ENCODE measurements at places on chromosomes 3 and 15.
A peak's percentile ranks its signal among the peaks of the same experiment; 100 is the strongest.

DNA sequence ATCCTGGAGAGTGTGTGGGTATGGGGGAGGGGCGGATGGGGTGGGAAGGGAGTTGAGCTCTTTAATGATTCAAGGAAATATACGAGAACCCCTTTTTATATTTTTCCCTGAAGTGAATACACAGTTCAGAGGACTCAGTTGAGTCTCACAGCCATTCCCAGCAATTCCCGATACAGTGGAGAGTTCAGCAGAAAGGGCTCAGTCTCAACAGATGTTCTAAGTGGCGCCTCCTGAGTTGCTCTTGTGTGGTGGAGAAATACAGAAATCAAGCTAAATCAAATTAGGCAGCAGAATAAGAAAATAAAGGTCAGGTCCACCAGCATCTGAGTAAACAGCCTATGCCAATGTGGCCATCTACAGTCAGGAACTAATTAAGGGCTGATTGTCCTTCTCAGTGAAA lies 372.1 kb downstream of the NR2F2 start:
- no peak for DNase-seq

GRCh38 chr15:88636050-88636449 lies 2.8 kb upstream of the ISG20 start:
- no peak for DNase-seq

- DNase-seq = no peak
Measured at GRCh38 chr3:25465266-25465860, 37.3 kb downstream of the RARB start.

DNA sequence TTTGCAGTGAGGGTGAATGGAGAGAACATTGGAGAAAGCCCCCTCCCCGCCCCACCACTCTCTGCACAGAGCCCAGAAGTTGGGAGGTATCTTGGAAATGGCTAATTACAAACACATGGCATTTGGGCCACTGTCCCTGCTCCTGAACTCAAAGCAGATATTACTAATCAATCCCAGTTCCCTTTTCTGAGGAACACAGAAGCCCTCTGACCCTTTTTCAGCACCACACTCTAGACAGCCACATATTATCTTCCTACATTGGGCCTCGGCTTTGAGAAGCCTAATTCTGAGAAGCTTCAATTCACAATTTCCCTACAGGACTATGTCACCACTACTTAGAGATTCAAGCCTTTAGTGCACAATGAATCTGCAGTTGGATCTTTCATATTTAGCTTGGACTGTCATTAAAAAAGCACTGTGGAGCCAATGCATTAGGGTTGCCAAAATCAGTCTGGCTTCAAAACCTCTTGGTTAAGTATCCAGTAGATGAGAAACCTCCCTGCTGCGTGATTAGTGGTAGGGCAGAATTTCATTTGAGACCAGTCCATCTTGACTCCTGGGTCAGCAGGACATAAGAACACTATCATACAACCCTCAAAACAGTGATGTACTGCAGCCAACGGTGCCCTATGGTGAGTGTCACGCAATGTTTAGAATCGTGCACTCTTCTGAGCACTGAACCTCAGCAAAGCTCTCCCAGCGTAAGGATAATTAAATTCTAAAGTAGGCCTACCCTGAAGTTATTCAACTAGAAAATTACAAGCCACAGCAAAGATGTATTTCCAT lies 26.1 kb downstream of the MGLL start:
- no peak for DNase-seq

DNA sequence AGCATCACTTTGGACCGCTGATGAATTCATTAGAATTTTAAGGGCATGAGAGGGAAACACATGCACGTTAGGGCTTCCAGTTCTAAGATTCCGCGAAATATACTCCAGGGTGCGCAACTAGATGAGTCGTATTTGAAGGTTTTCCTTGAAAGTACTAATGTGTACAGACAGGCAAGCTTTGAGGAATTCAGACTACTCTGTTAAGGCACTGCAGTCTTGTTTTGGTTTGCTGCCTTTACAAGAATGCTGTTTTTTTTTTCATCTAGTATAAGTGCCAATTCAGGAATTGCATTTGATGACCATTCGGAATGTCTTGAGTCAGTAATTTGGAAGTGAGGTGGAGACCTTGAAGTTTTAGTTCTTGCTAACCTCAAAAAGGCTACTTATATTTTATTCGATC lies 19.1 kb downstream of the TRNT1 start:
- DNase-seq = no peak

GRCh38 chr3:177401375-177401774 lies 204.1 kb upstream of the TBL1XR1 start:
- no peak for DNase-seq

- DNase-seq = no peak
Measured at GRCh38 chr15:99257107-99257750, 5.9 kb downstream of the LRRC28 start.

DNA sequence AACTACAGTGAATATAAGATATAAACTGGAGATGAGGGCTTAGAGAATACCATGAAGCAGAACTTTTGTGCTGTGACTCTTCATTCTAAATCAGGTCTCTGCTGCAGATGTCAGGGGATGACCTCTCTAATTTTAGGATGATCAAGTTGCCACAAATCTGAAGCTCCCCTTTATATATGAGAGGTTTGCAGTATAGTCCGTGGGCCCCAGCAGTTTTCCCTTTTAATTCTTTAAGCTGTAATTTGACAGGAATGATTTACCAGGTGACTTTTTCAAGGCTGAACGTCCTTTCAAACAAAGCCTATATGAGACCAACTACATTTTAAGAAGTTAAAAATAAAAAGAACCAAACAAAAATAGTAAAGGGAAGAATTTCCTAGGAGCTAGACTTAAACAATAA lies 4.9 kb upstream of the PLOD2 start:
- no peak for DNase-seq

- DNase-seq = peak; percentile 9
Measured at GRCh38 chr15:56927816-56928215, 9.4 kb downstream of the TCF12 start.

DNA sequence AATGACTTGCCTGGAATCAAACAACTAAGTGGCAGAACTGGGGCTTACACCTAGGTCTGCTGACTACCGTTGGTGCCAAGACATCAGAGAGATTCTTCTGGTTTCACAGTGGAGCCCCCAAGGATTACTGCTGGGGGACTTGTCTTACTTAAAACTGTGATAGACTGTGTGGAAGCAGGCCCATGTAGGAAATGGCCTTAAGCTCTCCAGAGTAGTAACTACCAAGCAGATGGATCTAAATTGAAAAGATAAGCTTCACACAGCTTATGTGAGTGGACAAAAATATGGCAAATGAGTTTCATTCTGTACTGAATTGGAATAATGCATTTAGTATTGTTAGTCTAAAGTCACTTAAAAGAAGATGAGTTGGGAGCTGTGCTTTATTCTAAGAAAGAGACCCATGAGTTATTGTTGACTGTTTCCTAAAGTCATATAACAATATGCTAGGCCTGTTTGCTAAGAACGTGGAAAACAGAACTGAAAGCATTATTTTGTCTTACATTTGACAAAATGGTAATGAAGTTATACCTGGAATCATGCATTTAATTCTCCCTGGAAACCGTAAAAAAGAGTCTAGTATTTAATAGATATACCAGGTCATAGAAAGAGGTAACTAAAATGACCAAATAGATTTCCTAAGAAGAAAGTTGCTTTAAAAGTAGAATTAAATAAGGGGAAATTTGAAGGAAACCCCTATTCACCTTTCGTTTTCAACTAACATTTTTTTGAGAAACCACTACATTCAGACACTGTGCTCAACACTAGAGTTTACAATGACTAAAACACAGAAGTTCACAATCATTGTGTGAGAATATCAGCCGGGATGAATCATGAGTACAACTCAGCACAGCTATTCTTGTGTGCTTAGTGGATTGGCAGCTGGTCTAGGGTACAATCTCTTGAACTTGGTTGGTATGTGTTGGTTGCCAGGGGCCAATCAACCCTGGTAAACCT lies 13.0 kb upstream of the MAPK6 start:
- DNase-seq = peak; percentile 18

GRCh38 chr15:67175643-67176071 lies 78.8 kb downstream of the AAGAB start:
- no peak for DNase-seq

GRCh38 chr3:36372534-36372935 lies 7.8 kb upstream of the STAC start:
- DNase-seq = peak; percentile 19

- DNase-seq = no peak
Measured at GRCh38 chr15:85741021-85741421, 53.7 kb downstream of the KLHL25 start.

DNA sequence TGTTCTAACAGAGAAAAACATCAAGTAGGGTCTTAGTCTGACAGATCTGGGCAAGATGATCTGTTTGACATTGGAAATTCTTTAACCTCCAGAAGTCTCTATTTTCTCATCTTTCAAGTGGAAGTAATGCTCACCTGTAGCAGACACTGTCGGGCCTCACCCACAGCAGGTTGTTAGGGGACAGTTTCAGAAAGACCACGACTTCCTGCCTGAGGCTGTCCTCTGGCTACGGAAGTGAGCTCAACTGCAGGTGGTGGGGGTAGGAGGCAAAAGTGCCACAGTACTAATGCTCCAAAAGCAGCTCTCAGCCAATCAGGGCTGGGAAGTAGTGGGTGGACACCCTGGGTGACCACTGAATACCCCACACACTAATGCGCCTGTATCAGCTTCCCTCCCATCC lies 111.4 kb upstream of the TOPAZ1 start:
- DNase-seq = no peak

All from AG08395 (cell line).